ENCODE measurements at places on chromosomes 7 and 10. TPM values are rescaled to one million over a fixed set of nuclear protein-coding genes. Genes with fewer than 3 reads are reported as not detected.

Gene EPHA1
- 36.7 TPM for polyA plus RNA-seq

Gene MYL7
- polyA plus RNA-seq = 6.9 TPM

Gene UBTD1
- polyA plus RNA-seq = 37.1 TPM

Gene TEX36
- not detected for polyA plus RNA-seq

Gene CUZD1
- 0.52 TPM for polyA plus RNA-seq

Gene COMMD3
- 92.3 TPM for polyA plus RNA-seq

Gene OR2A42
- polyA plus RNA-seq = not detected

Gene WEE2
- polyA plus RNA-seq = 0.89 TPM

Gene THNSL1
- 2.5 TPM for polyA plus RNA-seq

Gene AKR1C4
- 0.52 TPM for polyA plus RNA-seq

Gene CTTNBP2
- polyA plus RNA-seq = 9.1 TPM

Gene ARMC3
- polyA plus RNA-seq = not detected

Gene NKX1-2
- polyA plus RNA-seq = 0.22 TPM

Gene PDZD7
- 8.4 TPM for polyA plus RNA-seq

Gene CYP2C18
- polyA plus RNA-seq = 17.2 TPM

Gene CADPS2
- polyA plus RNA-seq = 15.7 TPM

Gene LRRC61
- 38.7 TPM for polyA plus RNA-seq

Gene SLC25A28
- 38.0 TPM for polyA plus RNA-seq

Gene TRRAP
- 6.1 TPM for polyA plus RNA-seq

Gene MCU
- 31.6 TPM for polyA plus RNA-seq

Gene SH3PXD2A
- 8.4 TPM for polyA plus RNA-seq

Gene SLC35B4
- polyA plus RNA-seq = 24.1 TPM

Gene LRIT1
- polyA plus RNA-seq = not detected

Measured in hepatocyte (in vitro differentiated cells).